Renal pelvis (tissue), 12 donors: ENCODE measurements at places on chromosomes 6 and 20. TPM values are rescaled to one million over a fixed set of nuclear protein-coding genes. Genes with fewer than 3 reads are reported as not detected.

GRM1 gene
- 0.17 TPM for polyA plus RNA-seq

GID8 gene
- polyA plus RNA-seq, result 51.7 TPM

POLR1H gene
- polyA plus RNA-seq, result 39.1 TPM

JAG1 gene
- 210 TPM for polyA plus RNA-seq

ATP9A gene
- polyA plus RNA-seq, result 55.8 TPM

ELMO2 gene
- 67.4 TPM for polyA plus RNA-seq

- no peak for DNase-seq
Observed at GRCh38 chr20:23454816-23455215, 2.1 kb upstream of the CST11 start.

DNA sequence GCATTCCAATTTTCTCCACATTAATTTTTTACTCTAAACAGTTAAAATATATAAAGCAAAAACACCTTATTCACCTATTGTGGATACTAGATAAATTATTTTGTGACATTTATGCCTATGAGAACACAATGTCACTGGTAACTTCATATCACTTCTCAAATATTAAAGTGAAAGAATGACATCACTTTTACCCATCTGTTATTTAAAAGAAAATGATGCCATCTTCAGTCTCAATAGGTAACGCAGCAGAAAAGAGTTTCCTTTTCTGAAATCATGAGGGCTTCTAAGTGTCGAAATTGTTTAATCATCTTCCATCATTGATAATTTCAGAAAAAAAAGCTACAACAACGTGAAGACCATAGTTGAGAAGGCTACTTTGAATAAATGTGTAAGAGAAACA lies 2.9 kb downstream of the HAO1 start:
- DNase-seq, result no peak

DNA sequence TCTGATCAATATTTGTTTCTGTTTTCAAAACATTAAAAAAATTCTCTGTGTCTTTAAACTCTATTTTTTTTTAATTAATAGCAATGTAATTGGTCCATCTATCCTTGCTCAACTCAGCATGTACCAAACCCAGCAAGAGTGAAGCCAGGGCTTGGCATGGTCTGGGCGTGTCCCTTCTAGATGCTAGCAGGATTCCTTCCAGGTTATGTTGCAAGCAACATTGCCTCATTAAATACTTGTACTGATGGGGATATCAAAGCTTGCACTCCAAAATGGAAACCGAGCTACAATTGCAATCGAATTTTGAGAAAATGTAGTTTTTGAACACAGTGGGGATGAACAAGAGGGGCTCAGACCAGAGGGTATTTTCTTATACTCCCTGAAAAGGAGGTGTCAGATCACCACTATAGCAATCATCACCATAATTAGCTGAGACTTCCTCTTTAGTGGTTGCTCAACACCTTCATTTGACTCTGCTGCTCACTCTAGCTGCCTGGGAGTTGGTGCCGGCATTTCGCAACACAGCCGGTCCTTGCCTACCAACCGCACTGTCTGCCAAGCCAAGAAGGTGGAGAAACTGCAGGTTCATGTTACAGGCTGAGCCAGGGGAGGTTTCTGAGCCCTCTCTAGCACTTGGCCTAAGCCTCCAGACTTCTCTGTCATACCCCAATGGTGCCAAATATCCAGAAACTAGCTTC lies 67.8 kb upstream of the RALGAPA2 start:
- DNase-seq, result no peak

DNA sequence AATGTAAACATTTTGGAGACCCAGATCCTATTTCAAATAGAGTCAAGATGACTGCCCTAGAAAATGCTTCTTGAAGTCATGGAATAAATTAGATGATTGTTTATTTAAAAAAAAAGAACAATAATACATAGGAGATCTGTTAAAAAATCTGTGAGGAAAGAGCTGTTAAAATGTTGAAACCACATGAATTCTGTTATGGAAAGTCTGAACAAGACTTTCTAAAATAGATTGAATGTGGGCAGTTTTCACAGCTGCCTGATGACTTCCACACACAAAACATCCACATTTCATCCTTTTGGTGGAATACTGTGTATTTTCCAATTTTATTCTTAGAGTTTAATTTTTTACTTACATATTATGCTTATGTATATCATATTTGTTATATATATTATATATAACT lies 186.1 kb downstream of the LAMA2 start:
- no peak for DNase-seq

- DNase-seq, result no peak
Observed at GRCh38 chr6:107103082-107103481, 12.2 kb downstream of the BEND3 start.

DNA sequence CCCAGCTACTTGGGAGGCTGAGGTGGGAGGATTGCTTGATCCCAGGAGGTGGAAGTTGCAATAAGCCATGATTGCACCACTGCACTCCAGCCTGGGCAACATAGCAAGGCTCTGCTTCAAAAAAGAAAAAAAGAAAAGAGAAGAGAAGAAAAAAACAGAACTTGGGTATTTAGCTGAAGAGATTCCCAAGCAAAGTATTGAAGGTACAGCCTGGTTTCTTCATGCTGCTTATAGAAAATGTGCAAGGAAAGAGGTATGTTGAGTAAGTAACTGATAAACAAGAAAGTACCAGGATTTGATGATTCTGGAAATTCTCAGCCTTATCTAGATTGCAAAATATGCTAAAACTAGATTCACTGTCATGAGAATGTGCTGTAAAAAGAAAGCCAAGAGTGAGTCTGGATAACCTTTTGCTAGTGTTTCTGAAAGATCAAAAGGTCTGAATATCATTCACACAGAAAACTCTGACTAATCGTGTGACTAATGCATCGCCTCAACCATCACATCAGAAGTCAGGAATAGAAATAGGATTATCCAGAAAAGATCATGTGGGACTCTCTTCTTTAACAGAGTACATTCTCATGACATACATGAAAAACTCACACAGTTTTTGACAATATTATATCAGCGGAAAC lies 32.4 kb upstream of the NOP56 start:
- DNase-seq, result no peak

DNA sequence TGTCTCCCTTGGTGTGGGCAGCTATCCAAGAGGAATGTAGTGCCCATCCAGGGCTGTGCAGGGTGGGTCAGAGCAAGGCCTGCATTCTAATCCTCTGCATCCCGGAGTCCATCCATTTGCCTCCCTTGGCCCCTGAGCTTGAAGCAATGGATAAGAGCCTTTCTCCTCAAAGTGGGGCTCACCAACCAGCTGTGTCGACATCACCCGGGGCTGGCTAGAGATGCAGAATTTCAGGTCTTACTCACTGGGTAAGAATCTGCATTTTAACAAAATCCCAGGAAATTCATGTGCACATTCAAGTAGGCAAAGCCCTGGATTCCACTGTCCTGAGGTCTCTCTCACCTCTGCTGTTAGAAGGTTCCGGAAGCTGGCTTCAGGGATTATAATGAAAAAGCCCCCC lies 95.3 kb downstream of the MDGA1 start:
- no peak for DNase-seq

DNA sequence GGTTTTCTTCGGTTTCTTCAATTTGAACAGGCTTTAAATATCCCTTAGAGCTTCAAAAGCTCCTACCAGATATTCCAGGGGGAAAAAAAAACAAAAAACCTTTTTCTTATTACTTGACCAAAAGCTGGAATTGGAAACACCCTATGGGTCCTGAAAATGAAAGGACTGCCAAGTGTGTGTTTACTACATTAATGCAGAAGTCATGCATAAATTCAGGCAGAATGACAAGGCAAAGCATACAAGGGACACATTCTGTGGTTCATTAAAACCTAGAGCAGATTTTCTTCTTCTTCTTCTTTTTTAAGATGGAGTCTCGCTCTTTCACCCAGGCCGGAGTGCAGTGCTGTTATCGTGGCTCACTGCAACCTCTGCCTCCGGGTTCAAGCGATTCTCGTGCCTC lies 119.1 kb downstream of the GMDS start:
- no peak for DNase-seq

DNA sequence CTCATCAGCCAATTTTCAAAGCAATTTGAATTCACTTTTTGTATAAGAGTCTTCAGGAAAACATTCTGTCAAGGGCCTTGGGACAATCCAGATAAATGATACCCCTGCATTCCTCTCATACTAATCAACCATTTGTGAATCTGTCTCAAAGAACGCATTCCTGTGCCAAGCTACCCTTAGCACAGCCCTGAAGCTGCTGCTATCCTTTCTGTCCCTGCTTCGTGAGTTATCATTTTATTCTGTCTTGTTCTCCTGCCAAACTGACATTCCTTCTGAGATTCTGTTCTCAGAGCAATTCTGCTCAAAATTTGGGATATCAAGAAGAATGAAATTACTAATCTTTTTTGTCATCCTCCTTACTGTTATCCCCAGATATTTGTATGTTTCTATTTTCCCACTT lies 213.9 kb upstream of the STXBP5 start:
- DNase-seq, result no peak

GRCh38 chr6:135972150-135972549 lies 120.6 kb downstream of the PDE7B start:
- no peak for DNase-seq
